Hepatocyte (in vitro differentiated cells): ENCODE measurements at places on chromosomes 3 and 15.
A peak's percentile ranks its signal among the peaks of the same experiment; 100 is the strongest.

GRCh38 chr3:141275032-141275422 lies 43.4 kb downstream of the PXYLP1 start:
- DNase-seq: no peak

GRCh38 chr15:47725906-47726305 lies 8.6 kb downstream of the SEMA6D start:
- DNase-seq: no peak

- peak; percentile 18 for DNase-seq
These were observed 279.1 kb upstream of the ICE2 start for GRCh38 chr15:60757831-60758570.

DNA sequence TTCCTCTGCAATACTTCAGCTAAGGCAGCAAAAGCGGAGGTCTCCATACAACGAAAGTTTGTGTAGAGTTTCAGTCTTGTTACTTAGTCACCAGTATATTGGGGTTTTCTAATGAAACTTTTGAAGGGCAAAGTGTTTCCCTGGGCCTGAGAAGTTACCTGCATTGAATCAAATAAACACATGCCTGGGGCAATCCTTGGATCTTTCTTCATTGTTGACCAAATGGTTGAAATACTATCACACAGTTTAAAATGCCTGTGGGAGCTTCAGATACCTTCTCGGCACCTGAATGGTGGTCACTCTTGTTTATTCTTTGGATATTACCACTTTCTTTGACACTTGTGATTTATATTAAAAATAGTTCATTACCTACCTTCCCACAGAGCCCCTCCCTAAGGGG lies 988 bp upstream of the CHSY1 start:
- no peak for DNase-seq
